ENCODE measurements at places on chromosomes 5 and 9.

GRCh38 chr5:135447298-135447929 is at the start of gene DCANP1:
Gene DCANP1 (minus strand): TSS chr5:135447348. CDS start chr5:135447108, 240 bp downstream.
- DNase-seq, result no peak

DNA sequence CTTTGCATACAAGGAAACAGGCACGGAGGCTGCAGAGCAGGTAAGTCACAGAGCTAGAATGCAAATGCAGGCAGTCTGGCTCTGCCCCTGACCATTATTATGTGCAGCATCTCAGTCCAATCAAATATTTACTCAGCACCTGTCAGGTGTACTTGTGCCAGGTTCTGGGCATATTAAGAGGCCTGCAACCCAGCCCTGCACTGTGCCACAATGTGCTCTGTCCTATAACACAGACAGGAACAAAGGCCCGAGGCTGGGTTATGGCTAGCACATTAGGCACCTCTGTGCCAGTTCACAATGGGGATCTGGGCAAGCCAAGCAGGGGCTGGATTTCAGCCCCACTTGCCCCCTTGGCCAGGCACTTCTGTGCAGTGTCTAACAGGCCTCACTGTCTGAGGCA is 14.0 kb downstream of the ARL15 start:
- peak; percentile 18 for DNase-seq

- no peak for DNase-seq
Measured at GRCh38 chr9:109037946-109038715, 24.8 kb upstream of the CTNNAL1 start.

DNA sequence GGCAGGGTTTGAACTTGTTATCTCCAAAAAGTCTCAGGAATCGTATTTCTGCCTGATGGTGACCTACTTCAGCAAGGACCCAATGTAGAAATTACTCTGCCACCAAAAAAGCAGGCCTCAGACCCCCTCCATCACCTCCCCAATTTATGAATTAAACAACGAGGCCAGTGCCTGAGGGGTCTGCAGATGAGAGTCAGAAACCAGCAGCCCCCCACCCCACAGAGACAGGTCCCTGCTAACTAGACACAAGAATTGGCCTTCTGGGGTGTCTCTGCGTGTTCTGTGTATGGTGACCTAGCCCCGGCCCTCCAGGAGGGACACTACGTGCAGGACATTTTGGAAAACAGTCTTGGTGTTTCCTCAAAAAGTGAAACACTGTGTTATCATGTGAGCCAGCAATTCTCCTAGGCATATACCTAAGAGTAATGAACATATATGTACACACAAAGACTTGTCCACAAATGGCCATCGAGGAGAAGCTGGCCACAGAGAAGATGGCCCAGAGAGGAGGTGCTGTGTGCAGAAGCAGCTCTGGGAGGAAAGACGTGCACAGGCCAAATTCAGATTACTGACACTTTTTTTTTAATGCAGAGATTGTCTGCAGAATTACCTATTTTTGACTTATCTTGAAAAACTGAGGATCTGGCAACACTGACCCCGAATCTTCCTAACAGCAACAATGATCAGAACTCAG is 93.8 kb downstream of the ADAMTS2 start:
- DNase-seq, result no peak

GRCh38 chr9:36690412-36691168 is 117.9 kb downstream of the MELK start:
- no peak for DNase-seq

DNA sequence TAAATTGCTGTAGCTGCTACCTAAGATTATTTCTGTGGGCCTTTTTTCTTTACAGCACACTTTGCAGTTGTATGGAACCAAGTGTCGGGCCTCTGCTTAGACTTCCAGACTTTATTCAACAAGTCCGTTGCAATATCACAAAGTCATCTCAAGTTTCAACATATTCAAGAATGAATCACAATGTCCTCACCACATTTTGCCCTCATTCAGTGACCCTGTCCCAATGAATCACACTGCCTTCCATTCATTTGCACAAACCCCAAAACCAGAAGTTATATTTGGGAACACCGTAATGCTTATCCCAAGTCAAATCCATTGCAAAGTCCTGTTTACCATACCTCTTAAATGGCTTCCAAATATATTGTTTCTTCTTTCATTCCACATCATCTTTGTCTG is 439.6 kb downstream of the CSNK1G3 start:
- no peak for DNase-seq

GRCh38 chr5:68932830-68933434 is 160.9 kb upstream of the SLC30A5 start:
- DNase-seq, result no peak

DNA sequence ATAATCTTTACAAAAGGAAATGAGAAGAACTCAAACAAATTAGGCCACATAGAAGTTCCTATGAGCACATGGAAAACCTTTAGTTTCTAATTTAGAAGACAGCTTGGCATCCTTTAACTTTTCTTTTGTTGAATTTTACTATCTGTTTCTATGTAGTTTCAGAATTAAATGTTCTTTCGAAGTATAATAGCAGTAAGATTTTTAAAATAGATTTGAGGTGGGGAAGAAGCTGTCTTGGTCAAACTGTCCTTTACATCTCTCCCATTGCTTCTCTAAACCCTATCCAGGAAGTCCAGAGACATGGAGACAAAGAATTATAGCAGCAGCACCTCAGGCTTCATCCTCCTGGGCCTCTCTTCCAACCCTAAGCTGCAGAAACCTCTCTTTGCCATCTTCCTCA is at the start of gene OR1L4:
TSS of gene OR1L4 (plus strand) at position 301 of the 400 bp plus-strand sequence. CDS start at position 301, 0 bp downstream.
- no peak for DNase-seq

- no peak for DNase-seq
Measured at GRCh38 chr5:155540000-155540595, 526.5 kb downstream of the KIF4B start.

DNA sequence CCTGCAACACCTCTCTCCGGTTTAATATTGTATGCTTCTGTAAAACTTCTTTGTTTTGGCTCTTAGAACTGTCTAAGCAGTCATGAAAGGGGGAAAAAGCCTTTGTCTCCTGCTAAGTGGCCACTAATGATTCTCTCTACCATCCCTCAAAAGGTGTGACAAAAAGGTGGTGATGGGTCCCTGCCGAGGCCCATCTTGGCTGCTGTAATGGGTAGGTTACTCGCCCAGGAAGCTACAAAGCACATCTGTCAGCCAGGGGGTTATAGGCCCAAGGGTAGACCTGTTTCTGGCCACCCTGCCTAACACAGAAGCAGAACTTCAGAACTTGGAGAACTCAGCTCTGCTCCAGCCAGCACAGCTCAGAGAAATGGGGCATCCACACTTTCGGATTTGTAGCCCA is 1.6 kb downstream of the FAM219A start:
- DNase-seq, result no peak
